ENCODE measurements at places on chromosomes 4 and X.

DNA sequence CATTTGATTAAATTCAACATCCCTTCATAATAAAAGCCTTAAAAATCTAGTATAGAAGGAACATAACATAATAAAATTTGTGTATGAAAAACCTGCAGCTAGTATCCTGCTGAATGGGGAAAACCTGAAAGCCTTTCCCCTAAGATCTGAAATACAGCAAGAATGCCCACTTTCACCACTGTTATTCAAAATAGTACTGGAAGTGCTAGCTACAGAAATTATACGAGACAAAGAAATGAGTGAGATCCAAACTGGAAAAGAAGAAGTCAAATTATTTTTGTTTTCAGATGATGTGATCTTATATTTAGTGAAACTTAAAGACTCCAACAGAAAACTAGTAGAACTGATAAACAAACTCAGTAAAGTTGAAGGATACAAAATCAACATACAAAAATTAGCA lies 152.9 kb downstream of the RTL3 start:
- DNase-seq: no peak

GRCh38 chrX:23802431-23802830 lies 19.5 kb downstream of the SAT1 start:
- DNase-seq: no peak

DNA sequence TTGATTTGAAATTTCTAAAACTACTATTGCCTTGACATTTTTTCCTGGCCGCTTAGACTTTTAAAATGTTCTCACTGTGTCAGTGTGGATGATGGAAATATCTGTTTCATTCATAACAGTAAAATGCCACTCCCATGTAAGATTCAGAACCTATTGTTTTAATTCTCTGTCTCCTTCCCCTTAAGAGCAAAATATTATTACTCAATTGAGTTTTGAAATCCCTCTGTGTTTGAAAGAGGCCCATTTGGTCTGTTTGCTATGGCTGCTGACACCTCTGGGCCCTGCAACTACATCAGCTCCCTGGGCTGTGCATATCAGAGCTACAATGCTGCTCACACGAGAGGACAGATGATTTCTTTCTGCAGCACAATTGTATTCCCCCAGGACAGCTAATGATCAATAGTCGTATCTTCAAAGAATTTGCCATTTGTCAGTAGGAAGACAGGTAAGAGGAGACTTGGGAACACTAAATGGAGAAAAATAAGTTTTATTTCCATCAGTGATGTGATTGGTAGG lies 388.0 kb upstream of the GALNT7 start:
- no peak for DNase-seq

DNA sequence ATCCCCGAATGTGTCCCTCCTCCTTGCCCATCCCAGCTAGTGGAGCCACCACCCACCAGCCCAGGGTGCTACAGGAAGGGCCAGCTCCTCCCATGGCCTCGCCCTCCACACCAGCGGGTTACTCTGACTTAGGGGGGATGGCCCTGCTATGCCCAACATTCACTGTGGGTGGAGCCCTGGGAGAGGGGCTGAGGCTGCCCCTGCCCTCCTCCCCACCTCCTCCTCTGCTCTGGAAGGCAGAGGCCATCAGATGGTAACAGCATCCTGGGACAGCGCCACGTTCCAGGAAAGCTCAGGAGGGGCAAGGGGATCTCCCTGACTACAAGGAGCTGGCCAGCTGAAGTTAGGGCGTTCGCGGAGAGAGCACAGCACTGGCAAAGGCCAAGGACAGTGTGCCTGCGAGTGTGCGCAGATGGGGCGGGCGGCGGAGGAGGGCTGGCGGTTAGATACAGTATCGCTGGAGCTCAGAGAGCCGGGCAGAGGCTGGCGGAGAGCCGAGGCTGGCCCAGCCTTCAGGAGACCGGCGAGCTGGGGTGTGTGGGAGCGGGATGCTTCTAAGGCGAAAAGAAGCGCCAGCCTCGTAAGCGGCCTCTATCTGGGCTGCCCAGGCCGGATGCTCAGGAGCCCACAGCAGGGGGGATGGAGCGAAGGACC lies 1.5 kb downstream of the JAKMIP1 start:
- no peak for DNase-seq

GRCh38 chr4:94304365-94304971 lies 38.2 kb downstream of the HPGDS start:
- peak; percentile 63 for DNase-seq

DNA sequence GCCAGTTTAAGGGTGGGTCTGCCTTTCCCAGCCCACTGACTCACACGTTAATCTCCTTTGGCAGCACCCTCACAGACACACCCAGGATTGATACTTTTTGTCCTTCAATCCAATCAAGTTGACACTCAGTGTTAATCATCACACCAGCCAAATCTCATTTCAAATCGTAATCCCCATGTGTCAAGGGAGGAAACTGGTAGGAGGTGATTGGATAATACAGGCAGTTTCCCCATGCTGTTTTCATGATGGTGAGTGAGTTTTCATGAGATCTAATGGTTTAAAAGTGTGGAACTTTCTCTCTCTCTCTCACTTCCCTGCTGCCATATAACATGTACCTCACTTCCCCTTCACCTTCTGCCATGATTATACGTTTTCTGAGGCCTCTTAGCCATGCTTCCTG lies 647.2 kb upstream of the FRG1 start:
- DNase-seq: no peak

DNA sequence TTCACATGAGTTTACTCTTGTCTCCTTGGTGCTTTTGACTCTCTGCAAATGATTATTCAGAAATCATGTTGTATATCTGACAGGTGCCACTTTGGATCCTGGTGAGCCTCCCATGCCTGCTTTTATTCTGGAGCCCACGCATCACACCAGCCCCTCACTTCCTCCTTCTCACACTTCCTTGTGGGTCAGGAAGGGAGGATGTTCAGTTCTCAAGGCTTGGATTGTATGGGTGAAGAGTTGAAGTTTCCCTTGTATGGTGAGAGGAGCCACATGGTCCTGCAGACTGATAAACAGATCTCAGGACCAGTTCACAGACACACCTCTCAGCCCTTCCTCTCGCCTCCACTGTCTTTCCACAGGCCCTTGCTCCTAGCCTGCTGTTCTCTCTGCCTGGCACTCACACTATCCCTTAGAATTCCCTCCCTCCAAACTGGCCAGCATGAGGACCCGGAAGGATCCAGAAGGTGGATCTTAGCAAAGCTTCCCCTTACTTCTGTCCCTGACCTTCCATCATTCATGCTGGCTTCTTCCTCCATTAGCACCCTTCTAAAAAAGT lies 92.1 kb downstream of the STK32B start:
- DNase-seq: no peak

DNA sequence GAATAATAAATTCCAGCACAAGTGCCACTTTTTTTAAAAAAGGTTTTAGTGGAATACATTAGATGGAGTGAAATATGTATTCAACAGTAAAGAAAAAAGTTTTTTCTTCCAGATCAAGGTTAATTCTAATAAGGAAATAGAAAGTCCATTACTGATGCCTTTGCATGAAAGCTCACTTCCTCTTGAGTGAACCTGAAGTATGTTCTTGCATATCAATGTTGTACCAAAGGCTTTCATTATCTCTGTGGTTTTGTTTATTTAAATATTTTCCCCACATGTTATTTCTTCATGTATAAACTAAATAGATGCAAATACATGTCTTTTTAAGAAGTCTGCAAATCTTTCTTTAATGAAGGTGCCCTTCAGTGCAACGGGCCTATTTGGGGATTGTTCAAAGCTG lies 307.9 kb downstream of the C4orf33 start:
- DNase-seq: no peak

- no peak for DNase-seq
These were observed 139.5 kb upstream of the RPL34 start for GRCh38 chr4:108480881-108481280.

DNA sequence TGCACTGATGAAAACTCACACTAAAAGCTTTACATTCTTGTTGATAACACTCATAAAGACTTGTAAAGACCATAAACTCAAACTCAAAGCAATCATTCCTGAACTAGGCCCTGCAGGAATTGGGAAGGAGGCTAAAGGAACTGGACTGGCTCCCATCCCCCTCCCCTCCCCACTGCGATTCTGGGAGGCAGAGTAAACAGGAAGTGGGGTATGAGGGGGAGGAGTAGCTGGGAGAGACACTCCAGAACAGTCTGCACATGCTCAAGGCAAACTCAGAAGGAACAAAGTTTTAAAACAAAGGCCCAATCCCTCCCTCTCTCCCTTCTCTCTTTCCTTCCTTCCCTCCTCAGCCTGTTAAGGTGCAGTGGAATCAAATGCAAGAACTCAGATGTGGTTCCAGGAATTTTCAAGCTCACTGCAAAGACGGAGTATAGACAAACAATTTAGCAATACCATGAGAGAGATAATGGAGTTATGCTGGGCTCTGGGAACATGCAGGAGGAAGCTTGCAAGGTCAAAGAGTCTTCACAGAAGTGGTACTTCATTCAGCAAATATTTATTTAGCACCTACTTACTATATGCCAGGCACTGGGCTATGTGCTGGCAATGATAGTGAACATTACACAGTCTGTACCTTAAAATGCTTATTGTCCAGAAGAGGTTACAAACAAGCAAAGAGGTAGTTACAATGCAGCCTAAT lies 15.9 kb downstream of the MID1IP1 start:
- peak; percentile 27 for DNase-seq

- no peak for DNase-seq
These were observed 4.7 kb downstream of the PTTG2 start for GRCh38 chr4:37964734-37965457.

DNA sequence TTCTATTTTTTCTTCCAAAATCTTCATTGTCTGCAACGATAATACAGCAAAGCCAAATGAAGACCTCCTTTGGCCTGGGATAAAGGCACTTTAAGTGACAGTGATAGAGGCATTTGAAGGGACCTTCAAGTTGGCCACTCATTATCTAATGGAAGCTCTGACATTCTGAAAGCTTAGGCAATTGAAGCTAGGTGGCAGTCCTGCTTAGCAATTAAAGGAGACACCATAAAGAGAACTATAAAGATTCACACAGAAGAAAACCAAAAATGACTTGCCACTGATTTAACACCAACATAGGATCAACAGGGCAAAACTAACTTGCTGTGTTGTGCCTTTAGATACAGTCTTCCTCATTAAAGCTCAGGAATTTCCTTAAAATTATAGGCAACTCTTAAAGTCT lies 103.3 kb upstream of the TSPAN7 start:
- no peak for DNase-seq

GRCh38 chrX:16978193-16978984 lies 31.9 kb downstream of the REPS2 start:
- no peak for DNase-seq

DNA sequence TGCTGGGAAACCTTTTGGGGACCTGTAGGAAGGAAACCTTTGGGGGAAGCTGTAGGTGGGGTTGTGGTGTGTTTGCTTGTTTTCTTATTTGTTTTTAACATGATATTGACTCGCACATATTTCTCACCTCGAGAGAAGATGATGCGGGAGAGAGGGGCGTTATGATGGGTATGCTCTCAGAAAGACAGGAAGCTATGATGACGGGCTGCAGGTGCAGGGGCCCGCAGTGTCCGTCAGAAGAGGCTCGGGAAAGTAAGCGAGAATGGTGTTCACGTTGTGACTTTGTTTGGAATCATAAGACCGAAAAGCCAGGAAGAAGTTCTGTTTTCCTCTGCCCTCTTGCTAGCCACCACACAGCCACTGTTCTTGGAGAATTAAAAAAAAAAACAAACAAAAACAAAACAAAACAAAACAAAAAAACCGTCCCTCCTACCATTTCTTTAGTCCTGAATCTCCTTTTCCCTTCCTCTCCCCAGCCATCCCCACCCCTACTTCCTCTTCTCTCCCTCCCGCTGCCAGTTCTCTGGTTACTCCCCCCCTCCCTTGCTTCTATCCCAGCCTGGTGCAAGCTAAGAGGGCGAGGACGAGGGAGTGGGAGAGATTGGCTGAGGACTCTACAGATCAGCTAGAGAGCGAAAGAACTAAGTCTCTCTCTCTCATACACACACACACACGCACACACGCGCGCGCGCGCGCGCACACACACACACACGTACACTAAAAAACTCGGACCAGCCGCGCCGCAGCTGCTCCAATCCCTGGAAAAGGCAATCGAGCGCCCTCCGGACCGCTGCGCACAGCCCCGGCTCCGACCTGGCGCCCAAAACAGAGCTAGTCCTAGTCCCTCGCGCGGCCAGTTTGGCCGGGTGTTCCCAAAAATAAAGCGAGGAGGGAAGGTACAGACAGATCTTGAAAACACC lies at the start of gene BMP3:
BMP3 (plus strand) TSS at position 648 of the 920 bp plus-strand sequence. CDS start 577 bp downstream, outside the sequence.
- DNase-seq: peak; percentile 69

DNA sequence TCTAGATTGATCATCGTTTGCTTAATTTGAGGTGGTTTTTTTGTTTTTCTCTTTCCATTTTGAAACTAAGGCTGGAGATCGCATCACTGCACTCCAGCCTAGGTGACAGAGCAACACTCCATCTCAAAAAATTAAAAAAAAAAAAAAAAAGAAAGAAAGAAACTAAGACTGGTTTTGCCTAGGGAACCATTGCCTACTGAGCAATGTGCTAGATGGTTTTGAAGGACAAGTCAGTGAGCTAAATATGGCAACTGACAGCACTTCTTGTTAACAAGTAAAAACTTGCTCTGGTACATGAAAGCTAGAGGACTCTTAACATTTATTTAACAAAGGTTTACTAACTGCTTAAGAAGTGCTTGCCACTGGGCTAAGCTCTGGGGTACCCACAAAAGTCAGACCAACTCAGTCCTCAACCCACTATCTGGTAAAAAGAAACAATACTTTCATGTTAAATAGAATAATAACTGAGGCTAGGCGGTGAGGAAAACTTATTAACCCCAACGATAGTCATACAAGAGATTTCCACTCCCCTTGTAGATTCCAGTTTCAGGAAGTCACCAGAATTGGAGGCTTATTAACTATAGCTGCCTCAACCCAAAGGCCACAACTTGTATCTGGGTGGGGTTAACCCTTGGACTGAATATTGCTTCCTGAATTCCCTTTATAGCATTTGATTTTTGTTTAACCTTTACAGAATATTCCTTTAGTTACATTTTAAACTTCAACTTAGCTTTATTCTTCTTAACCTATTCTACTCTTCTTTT lies 111.6 kb downstream of the FRYL start:
- DNase-seq: no peak
